ENCODE measurements at places on chromosomes 2 and 18. TPM values are rescaled to one million over a fixed set of nuclear protein-coding genes. Genes with fewer than 3 reads are reported as not detected.

DNA sequence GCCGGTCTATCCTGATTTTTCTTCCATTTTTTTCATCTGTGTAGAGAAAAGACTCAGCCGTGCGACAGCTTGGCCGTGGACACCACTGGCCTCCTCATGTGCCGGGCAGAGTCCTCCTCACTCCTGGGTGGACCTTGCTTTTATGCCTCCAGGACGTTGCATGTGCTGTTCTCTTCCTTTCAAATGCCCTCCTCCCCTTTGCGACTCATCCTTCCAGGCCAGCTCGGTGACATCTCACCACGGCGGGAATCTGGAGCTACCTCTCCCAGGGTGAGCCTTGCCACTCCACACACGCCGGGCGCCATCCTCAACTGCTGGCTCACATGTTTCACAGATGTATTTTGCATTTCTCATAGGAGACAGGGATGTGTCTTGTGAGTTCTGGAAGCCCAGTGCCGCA is 198.5 kb upstream of the HDAC4 start:
- DNase-seq, result no peak

DNA sequence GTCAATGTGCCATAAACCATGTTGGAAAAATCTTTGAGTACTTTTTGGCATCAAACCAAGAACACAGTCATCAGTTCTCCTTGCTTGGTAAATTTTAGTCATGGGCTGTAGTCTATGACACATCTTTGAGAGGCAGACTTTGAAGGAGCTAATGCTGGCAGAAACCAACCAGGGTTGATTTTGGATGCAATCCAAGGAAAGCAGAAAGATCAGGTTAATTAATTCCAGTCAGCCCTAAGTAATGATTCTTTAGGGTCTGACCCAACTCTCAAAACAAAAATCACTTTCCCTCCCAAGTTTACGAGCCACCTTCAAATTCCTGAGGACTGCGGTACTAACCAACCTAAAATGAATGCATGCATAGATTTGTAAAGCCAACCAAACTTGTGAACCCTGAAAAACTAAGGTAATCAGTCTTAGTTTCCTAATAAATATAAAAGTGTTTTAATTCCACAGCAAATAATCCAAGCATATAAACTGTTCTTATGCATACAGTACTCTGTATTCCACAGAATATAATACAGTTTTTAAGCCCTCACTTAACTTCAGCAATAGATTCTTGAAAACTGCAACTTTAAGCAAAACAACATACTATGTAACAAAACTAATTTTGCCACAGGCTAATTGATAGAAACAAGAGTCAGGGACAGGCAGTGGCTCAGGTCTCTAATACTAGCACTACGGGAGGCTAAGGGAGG is 22.0 kb downstream of the AP1S3 start:
- DNase-seq, result no peak

GRCh38 chr2:56357655-56358295 is 174.0 kb downstream of the CCDC85A start:
- no peak for DNase-seq

DNA sequence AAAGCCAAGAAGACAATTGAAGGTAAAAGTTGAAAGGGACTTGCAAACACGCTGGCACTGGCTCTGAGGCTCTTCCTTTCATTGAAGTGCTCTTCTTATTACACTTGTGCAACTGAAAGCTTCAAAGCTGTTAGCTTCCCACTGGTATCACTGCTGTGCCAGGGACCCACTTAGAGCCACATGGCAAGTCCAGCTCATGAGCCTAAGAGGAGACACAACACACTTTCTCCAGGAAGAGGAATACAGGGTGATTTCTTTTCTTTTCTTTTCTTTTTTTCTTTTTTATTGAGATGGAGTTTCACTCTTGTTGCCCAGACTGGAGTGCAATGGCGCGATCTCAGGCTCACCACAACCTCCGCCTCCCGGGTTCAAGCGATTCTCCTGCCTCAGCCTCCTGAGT is 218.2 kb downstream of the ATAD2B start:
- DNase-seq, result no peak

- DNase-seq, result no peak
Observed at GRCh38 chr2:225156853-225157451, 114.7 kb upstream of the DOCK10 start.

GRCh38 chr2:217753460-217754200 is 249.2 kb downstream of the TNS1 start:
- no peak for DNase-seq

Gene RNF152
- 10.2 TPM for total RNA-seq

Gene MTCL1
- total RNA-seq, result 38.2 TPM
